CD4-positive, alpha-beta T cell (primary cell): ENCODE measurements at places on chromosomes 1 and 21. TPM values are rescaled to one million over a fixed set of nuclear protein-coding genes. Genes with fewer than 3 reads are reported as not detected.

DNA sequence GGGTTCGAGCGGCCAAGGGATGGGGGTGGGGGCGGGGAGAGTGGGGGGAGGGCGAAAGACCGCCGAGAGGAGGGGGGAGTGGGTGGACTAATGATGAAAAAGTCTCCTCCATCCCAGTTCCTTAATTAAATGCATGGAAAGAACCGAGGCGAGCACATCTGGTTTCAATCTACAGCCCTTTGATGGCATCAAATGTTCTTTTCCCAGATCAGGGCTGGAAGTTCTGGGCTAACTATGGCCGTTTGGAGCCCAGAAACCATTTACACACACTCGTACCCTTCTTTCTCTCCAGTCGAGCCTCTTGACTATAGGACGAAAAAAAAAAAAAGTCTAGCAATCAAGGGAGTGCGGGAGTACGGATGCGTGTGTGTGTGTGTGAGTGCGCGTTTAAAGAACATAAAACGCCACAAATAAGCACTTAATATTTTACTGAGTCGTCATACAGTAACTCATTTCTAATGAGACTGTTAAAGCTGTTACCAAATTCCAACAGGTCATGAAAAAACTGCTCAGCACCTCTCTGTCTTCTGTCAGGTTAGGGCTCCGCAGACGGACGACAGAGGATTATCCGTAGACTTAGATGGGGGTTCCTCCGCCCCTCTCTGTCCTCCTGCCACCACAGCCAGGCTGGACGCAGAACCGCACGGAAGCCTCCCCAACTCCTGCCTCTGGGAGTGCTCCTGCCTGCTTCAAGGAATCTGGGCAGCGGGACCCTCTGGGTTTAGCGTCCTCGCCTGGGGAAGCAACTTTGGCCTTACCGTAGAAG is 2.1 kb upstream of the PRRX1 start:
- DNase-seq, result no peak

GRCh38 chr1:66282891-66283621 is 250.9 kb upstream of the SGIP1 start:
- DNase-seq, result no peak

- no peak for DNase-seq
Measured at GRCh38 chr1:13681921-13682320, 18.1 kb upstream of the PRDM2 start.

The HHIPL2 gene
- total RNA-seq, result 0.22 TPM

The CLCNKA gene
- total RNA-seq, result not detected

DNA sequence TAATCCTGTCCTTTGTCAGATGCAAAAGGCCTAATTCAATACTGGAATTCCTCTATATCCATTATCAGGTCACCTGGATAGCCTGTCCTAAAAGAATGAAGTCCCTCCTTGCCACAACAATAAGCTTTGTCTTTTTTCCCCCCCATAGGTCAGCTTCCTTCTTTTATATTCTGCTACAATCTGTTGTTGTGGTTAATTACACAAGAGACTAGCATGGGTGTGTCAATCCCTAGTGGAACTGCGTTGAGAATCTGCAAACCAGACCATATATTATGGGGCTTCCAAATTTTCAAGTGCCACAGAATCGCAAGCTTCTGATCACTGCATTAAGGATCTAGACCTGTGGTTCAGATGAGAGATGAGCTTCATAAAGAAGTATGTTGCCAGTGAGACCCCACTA is 349.6 kb downstream of the SMYD3 start:
- no peak for DNase-seq

- no peak for DNase-seq
Measured at GRCh38 chr1:208551633-208552320, 307.6 kb upstream of the PLXNA2 start.

The KCNK2 gene
- not detected for total RNA-seq

DNA sequence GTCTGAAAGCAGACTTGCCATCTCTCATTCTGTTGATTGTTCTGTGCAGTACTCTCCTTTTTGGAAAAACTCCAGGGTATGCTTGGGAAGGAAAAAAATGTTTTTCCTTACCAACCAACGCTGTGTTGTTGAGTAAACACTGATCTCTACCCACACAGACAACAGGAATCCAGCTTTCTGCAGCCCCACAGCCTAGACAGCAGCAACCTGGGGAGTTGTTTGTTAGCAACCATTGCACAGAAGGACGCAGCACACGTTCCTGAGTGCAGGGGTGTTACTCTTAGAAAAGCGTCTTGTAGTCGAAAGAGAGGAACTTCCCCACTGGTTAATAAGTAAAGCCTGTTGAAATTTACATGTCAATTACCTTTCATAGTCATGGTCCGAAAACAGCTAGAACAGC is 56.6 kb downstream of the SMYD2 start:
- no peak for DNase-seq

The SERTAD4 gene
- not detected for total RNA-seq

The NUAK2 gene
- 15.3 TPM for total RNA-seq

GRCh38 chr1:204443871-204444581 is 32.4 kb upstream of the PPP1R15B start:
- no peak for DNase-seq

DNA sequence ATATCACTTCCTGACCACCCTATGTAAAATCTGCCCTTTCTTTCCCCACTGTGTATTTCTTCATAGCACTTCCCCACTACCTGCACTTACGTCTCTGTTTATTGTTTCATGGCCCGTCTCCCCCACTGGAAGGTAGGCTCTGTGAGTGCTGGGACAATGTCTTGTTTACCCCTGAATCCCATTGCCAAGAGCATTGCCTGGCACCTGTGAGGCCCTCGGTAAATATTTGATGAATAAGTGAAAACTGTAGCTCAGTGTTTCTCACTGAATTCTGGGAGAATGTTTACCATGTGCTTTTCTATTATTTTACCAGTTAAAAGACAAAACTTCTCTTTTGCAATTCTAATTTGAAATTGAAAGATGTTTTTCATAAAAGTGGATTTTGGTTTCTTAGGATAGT is 11.8 kb downstream of the NFASC start:
- DNase-seq, result no peak

The OR2L2 gene
- total RNA-seq, result 0.19 TPM
